ENCODE measurements at places on chromosomes 7 and 10.

GRCh38 chr10:58360412-58361004, 24.7 kb upstream of the TFAM start:
- DNase-seq, result no peak

DNA sequence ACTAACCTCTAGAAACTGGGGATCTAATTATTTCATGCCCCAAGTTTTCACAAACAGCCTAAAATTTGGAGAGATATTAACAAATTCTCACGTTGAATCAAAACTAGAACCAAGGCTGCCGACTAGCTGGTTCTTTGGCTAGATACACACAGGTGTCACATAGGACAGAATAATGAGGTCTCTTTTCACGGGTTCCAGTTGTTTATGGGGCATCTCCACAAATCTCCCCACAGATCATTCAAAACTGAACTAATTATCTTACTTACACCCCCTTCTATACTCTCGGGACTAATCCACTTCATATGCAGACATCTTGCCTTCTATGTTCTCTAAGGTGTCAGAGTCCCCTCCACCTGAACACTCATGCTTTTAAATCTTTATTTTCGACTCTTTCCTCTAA, 16.4 kb upstream of the OR2AE1 start:
- no peak for DNase-seq

GRCh38 chr10:114458955-114459354, 54.7 kb upstream of the AFAP1L2 start:
- peak; percentile 55 for DNase-seq

GRCh38 chr7:151877911-151878835, 1.3 kb upstream of the PRKAG2 start:
- no peak for DNase-seq

DNA sequence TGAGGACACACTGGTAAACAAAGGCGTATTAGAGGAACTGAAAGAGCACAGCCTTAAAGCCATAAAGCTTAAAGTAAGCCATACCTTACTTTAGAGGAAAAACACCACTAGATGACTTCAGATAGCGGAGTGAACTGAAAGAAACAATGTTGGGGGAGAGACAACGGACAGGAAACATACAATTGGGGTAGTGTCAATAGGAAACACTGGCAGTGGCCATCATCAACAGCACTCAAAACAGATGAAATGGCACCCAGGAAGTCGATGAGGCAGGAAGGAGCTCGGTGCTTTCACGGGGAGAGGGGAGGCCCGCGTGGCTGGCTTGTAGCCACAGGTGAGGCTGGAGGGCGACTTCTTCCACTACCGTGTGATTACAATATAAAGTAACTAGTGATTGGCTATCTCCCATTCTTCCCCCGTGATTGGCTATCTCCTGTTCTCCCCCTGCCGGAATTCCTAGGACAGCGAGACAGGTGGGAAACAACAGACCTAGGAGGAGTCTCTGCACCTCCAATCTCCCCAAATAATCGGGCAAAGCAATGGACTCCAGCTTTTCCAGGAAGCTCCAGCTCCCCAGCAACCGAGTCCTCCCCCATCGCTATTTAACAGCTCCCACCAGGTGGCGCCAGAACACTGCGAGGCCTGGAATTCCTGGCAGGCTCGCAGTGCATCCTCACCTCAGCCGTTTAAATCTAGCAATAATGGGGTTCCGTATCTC, 2.4 kb upstream of the TAS2R38 start:
- peak; percentile 91 for DNase-seq

GRCh38 chr10:44818041-44818649, 93.0 kb upstream of the TMEM72 start:
- DNase-seq, result no peak

Data from glutamatergic neuron (in vitro differentiated cells).